ENCODE measurements at places on chromosomes 5 and 9.

DNA sequence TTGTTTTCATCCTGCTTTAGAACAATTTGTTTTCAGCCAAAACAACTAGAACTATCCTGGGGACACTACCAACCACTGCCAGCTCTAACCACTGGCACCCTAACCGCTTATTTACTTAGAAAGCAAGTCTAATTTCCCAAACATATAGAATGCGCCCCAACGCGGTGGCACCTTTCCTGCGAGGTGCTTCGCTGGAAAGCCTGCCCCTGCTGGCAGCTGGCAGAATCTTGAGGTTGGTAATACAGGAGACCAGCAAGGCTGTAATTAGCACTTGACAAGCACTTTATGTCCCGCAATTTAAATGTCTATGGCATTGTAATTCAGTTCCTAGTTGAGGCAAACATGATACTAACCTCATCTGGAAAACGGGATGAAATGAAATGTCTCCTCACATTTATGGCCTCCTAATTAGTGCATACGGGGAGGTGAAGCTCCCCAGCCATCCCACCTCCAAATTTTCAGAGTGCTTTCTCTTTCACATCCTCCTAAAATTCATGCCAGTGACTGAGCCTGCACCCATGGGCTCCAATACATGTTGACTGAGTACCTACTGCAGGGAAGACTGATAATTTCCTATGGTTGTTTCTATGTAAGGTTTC lies 30.4 kb downstream of the GABBR2 start:
- DNase-seq, result no peak

GRCh38 chr9:113803811-113804589 lies 72.1 kb upstream of the ZNF618 start:
- DNase-seq, result no peak

GRCh38 chr9:11892401-11892800 lies 800.8 kb upstream of the TYRP1 start:
- no peak for DNase-seq

GRCh38 chr9:98247831-98248657 lies 7.4 kb downstream of the TBC1D2 start:
- DNase-seq, result no peak

DNA sequence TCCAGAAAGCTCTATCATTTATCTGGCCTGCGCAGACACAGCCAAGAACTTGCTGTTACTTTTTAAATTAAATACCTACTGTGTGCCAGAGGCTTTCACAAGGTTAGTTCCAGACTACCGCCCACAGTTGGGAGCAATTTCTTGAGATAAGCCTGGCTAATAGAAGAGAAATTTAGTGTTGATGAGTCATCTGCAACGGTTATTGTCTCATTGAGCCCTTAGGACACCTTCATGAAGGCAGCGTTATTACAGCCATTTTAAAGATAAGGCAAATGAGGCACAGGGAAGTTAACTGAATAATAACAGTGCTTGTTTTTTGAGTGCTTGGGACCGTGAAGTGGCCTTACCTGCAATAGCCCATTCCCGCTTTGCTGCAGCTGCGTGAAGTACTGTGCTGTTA lies 292.9 kb upstream of the MSX2 start:
- no peak for DNase-seq

GRCh38 chr9:82284758-82285157 lies 296.2 kb downstream of the SPATA31D1 start:
- DNase-seq, result no peak

DNA sequence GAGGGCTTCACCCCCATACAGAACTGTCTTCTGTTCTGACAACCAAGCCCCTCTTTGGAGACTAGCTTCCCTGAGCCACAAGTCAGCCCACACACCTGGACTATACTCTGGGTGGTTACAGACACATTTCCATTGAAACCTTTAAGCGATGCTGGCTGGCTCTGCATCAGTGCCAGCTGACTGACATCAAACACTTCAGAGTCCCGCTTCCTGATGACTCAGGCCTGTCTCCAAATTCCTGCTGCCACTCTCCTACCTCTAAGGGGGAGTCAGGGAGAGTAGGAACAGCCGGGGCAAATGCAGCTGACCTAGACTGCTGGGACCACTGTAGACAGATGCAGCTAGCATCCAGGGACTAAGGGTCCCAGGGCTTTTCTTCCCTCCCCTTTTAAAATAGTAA lies 59.4 kb downstream of the SIL1 start:
- DNase-seq, result peak; percentile 35

All from RCC 7860 (cell line).